ENCODE measurements at places on chromosomes 2 and 18.

DNA sequence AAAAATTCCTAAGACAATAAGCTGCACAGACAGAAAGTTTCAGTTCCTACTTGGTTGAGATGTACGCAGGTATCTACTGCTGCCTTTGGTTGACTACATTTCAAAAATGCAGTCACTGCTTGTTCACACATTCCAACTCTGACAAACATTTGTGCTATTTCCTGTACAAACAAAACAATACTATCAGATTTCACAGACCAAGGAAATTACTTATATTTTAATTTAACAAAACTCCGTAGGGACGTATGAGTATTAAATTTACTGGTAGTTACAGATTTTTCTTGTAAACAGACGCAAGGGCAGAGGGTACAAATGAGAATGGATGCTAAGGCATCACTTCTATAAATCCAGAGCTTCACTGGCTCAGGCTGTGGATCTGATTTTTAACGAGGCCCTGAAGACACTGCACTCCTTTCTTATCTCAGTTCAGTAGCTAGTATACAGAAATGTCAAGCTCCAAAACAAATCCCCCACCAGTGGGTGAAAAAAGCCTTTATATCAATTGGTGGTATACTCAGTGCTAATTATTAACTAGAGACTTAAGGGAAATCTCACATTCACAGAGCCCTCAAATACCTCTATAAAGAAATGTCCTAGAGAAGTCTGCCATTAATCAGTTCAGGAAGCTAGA lies 31.7 kb upstream of the TTC32 start:
- no peak for DNase-seq

- DNase-seq = no peak
These were observed 23.9 kb downstream of the WDFY1 start for GRCh38 chr2:223921204-223921603.

- no peak for DNase-seq
These were observed 172.7 kb downstream of the SOCS6 start for GRCh38 chr18:70461323-70462077.

DNA sequence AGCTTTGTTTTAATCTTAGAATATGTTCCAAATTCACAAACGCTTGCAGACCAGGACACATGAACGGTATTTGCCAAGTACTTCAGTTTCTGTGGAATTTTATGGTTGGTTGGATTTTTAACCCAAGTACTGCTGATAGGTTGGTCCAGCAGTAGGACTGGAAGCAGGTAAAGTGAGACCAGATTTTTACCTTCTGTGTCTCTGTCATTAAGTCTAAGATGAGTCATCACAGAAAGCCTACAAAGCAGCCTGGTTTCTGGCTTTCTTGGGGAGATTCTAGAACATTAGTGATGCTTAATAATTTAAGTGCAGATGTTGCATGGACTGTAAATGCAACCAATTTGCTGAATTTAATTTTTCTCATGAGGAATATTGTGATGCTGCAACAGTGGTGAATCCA lies 100.5 kb downstream of the SCG2 start:
- DNase-seq = no peak

- no peak for DNase-seq
These were observed 60.1 kb upstream of the COX7A2L start for GRCh38 chr2:42421157-42421485.

GRCh38 chr2:221304916-221305315 lies 267.2 kb downstream of the EPHA4 start:
- DNase-seq = no peak

- DNase-seq = no peak
These were observed 271.3 kb downstream of the CCDC178 start for GRCh38 chr18:33169218-33169617.

- DNase-seq = no peak
These were observed 1416.5 kb upstream of the CELF4 start for GRCh38 chr18:38982072-38982471.

DNA sequence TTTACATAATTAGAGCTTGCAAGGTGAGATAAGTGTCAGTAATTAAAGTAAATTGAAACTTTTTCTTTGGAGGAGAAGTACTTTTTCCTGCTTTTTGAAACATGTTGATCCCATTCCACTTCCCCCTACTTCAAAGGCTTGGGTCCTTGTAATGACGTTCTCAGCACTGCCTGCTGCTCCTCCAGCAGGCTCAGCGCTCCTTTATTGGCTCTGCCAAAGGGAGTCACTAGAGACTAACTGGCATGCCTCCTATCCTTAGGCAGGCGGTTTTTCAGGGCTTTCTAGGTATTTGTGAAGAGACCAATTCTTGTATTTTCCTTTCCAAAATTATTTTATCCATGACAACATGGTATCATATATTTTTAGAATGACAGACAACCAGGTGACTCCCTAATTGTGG lies 43.9 kb upstream of the ACADL start:
- no peak for DNase-seq
